CD4-positive, alpha-beta T cell treated with Interleukin-4 for 4 hours (primary cell): ENCODE measurements at places on chromosomes 1 and 21.

DNA sequence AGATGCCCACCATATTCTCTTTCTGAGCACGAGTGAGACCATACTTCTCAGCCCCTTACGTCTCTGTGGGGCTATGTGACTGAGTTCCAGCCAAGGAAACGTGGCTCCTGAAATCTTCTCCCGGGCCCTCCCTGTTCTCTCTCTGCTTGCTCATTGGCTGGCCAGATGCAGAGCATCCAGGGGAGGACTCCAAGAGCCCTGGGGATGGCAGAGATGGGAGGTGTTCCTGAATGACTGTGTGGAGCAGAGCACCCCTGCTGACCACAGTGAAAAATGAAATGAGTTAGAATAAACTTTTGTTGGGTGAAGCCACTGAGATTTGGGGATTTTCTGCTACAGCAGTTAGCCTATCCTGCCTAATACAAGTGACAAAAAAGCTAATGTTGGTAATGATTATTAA is 23.8 kb downstream of the KIAA0040 start:
- DNase-seq: no peak

GRCh38 chr1:70887936-70888335 is 159.7 kb downstream of the PTGER3 start:
- DNase-seq: no peak

DNA sequence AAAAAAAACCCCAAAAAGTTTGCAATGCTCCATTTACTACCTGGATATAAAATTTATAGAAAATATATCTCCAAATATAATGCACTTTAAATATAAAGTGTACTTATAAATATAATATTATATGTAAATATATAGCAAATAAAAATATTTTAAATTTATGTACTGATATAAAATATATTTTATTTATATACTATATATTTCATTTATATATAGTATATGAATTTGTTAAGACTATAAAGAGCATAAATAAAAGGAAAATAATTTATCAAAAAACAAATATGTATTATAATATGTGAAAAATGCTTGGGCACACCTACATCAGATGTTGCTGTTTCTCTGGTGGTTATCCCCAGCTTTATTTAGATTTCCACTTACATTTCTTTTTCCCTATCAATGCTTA is 71.0 kb upstream of the ZBTB18 start:
- no peak for DNase-seq

DNA sequence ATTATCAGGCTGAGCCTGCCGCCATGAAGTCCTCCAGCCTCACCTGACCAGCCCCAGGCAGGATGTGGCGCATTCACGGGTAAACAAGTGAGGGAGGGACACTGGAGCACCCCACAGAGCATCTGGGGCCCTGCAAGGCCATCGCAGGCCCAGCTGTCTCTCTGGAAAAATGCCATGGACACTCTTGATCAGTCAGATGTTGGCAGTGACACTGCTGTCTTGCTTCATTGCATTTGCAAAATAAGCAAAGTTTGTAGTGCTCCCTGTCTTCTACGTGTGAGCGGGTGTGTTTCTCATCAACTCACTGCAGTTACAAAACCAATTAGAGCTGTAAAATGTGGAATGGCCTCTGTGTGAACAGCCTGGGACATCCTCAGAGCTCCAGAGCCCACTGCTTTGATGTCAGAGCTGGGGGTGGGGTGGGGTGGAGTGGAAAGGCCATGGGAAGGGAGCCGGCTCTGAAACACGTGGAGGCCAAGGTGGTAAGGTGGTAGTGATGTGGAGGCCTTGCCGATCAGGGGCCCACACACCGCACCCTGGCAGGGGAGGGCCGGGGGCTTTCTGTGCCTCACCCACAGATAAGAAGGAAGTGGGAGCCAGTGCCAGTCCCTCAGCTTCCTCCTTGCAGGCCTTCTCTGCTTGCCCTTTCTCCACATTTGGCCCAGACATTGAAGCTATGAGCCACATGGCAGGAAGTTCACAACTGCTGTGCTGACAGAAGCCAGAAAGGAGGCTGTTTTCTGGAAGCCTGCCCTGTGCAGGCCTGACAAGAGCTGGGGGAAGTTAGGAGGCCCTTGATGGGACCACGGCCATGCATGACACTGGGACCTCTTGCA is 254.9 kb downstream of the RHOU start:
- DNase-seq: peak; percentile 10

DNA sequence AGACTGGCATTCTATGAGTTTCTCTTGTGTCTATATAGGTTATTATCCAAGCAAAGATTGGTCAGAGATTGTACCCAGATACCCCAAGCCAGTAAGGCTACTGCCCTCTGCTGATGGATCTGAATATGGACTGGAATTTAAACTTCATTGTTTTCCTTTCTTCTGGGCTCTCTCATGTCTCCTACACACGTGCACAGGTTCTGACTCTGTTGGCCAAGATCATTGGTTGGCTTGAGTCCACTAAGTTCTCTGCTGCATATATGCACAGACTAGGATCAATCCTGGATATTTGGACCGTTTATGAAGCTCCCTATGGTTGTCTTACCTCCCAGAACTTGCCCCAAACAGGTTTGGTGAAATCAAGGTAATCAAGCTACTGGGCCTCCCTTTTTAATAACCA is 69.7 kb downstream of the CC2D1B start:
- peak; percentile 26 for DNase-seq
